ENCODE measurements at places on chromosomes 1 and 21.
A peak's percentile ranks its signal among the peaks of the same experiment; 100 is the strongest.

- DNase-seq = no peak
These were observed 63.7 kb downstream of the CLDN17 start for GRCh38 chr21:30102871-30103270.

GRCh38 chr1:235128456-235129328 lies at the start of gene TOMM20:
Gene TOMM20, minus strand, starts transcription at chr1:235128837. Its CDS starts 122 bp downstream, at chr1:235128715.
- DNase-seq = peak; percentile 96

DNA sequence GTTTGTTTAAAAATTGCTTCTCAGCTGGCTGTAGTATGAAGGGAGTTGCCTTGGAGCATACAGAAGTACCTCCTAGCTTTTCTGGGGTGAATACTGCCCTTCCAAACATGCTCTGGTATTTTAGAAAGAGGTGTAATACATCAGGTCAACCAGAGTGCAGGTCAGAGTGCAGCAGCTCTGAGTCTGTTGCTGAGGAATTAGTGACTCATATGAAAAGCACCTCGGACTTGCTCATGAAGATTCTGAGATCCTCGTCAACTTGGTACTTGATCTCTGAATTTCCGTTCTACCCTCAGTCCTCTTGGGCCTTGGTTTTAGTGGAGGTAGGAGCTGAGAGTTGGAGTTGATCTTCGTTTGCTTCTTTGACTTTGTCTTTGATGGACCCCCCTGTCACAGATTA lies 67.3 kb downstream of the NOS1AP start:
- DNase-seq = no peak

DNA sequence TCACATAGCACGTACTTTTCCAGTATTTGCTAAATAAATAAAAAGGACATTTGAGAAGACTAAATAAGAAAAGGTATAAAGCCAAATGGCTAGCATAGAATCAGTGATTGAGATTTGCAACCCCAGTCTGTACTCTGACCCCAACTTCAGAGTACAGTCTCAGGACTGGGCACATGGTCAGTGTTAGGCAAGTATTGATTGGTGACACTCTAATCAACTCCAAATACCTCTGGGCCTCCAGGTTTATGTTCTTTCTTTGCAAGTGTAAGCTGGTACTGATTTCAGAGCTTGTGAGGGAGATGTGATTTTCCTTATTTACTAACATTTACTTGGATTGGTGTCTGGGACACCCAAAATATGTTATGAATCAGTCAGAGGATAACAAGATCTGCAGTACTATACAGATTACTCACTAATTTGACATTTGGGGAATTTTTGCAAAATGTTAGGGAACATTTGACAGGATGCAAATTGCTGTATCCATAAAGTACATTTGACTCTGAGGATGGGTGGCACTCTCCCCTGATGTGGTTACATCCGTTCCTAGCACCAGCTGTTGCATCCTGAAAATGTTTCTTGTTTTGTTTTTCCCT lies 34.2 kb downstream of the LMO4 start:
- no peak for DNase-seq

GRCh38 chr1:176560681-176561080 lies 97.7 kb downstream of the PAPPA2 start:
- no peak for DNase-seq

- no peak for DNase-seq
These were observed 33.5 kb upstream of the KLF17 start for GRCh38 chr1:44084998-44085675.

DNA sequence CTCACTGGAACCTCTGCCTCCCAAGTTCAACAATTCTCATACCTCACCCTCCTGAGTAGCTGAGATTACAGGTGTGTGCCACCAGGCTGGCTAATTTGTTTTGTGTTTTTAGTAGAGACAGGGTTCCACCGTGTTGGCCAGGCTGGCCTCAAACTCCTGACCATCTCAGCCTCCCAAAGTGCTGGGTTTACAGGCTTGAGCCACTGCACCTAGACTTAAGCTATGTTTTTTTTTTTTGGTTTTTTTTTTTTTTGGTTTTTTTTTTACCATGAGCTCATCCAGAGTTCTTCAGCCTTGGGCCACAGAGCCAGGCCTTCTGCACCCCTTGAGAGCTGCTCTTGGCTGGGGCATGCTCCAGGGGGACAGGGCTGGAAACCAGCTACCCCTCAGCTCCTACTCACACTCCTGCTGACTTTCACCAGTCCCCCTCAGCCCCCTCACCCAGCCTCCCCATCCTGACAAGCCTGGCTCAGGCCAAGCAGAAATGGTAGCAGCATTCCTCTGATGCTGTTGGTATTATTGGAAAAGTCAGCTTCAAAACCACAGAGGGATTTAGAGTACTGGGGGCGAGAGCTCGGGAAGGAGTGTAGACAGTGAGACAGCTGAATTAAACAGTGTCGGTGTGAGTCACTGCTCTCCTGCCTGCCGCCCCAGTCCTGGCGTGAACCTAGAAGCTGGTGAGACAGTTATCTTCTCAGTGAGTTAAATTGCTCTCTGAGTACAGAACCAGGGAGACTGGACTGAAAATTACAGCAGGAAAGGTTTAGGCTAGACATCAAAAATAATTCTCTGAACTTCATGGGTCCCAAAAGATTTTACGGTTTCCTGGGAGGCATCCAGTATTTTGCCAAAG lies 63.7 kb downstream of the NAV1 start:
- no peak for DNase-seq

- no peak for DNase-seq
These were observed 130.1 kb upstream of the MAP1LC3C start for GRCh38 chr1:242128951-242129502.

- peak; percentile 20 for DNase-seq
These were observed 5.7 kb upstream of the CHD5 start for GRCh38 chr1:6185635-6186382.

DNA sequence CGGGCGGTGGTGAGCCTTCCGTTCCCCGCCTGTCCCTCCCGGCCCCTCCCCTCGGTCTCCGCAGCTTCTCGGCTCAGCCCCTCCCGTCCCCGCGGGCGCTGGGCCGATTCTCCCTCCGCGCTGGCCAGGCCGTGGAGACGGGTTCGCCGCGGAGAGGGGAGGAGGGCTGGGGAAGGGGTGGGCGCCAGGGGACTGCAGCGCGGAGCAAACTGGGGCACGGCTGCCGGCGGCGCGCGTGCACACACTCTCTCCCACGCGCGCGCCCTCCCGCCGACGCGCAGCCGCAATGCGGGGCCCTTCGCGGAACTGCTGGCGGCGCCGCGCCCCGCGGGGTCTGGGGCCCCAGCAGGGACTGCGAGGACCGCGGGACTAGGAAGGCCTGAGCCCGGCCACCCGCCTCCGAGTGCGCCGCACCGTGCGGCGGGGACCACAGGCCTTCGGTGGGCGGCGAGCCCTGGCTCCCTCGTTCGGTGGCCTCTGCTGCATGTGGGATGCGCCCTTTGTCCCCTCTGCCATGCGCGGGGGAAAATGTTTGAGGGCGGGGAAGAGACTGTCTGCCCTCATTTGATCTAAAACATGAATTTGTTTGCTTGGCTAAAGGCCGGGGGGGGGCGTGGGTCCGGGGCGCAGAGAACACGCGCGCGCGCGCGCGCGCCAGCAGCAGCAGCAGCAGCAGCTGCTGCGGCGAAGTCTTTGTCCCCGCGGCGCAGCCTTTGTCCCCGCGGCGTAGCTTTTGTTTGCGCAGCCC lies 90.7 kb upstream of the VAMP3 start:
- DNase-seq = peak; percentile 21

DNA sequence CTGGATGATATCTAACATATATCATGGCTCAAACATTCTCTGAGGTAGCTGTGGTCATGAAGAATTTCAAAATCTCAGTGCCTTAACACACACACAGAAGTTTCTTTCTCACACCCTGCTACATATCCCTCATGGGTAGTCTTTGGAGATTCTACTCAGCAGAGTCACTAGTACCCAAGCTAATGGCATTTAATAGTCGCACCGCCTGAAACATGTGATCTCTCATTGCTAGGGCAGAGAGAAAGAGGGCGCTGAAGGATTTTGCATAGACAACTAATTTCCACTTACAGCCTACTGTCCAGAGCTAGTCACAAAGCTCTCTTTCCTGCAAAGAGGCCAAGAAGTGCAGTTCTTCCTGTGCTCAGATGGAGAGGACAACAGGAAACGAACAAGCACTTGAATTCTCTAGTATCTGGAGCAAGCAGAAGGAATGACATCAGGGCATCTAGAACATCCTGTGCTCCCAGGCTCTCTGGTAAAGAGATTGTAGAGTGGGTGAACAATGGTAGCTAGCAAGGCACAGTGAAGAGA lies 183.4 kb upstream of the PTBP2 start:
- no peak for DNase-seq

DNA sequence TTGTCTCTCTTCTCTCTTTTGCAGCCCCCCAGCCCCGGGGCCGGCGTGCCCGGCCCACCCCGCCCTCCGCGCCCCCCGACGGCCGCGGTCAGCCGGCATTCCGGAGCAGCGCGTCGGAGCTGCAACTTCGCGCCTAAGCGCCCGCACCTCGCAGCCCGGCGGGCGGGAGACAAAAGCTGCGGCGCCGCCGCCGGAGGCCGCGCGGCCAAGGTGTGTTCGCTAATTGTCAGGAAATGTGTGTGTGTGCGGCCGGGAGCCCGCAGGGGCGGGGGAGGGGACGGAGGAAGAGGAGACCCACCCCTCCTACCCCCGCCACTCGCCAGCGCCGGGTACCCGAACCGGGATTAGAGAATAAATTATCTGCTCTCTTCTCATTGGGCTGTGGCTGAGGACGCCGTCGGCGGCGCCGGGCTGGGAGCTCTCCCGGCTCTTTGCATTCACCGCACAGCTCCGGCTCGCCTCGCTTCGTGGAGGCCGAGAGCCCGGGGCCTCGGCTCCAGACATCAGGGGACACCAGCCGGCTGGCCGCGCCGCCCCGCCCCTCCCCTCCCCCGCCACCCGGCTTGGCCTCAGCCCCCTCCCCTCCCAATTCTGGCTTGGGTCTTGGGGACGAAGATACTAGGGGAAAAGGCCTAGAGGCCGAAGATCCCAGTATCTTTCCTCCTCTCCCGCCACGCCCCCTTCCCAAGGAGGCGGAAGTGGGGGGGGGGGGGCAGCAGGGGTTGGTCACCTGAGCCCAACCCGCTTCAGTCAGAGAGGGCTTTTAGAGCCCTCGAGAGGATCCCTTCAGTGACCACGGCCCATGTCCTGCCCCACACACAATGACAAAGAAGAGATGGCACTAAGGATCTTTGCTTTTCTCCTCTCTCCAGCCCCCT lies 1.3 kb upstream of the BLACAT1 start:
- DNase-seq = no peak

DNA sequence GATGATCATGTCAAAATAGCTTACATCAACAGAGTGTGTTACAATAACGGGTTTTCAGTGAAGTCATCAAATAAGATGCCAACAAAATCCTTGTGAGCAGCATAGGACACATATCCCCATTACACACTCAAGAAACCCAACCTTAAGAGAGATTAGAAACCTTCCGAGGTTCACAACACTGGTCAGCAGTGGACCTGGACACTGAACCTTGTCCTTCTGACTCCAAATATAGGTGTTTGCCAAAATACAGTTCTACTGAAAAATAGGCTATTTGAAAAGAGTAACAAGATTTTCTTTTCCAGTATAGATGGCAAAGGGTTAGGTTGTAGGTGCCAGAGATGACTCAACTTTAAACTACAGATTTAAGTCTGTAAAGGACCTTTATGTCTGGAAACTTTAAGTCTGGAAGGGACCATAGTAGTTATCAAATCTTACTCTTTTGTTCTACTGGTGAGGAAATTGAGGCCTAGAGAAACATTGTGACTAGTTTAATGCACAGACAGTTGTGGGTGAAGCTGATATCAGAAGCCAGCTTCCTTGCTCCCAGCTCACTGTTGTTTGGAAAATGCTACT lies 811 bp upstream of the REG4 start:
- DNase-seq = no peak

GRCh38 chr1:231778009-231778719 lies 151.6 kb downstream of the DISC1 start:
- no peak for DNase-seq

- no peak for DNase-seq
These were observed 1006.9 kb upstream of the PRMT6 start for GRCh38 chr1:106049595-106049994.

DNA sequence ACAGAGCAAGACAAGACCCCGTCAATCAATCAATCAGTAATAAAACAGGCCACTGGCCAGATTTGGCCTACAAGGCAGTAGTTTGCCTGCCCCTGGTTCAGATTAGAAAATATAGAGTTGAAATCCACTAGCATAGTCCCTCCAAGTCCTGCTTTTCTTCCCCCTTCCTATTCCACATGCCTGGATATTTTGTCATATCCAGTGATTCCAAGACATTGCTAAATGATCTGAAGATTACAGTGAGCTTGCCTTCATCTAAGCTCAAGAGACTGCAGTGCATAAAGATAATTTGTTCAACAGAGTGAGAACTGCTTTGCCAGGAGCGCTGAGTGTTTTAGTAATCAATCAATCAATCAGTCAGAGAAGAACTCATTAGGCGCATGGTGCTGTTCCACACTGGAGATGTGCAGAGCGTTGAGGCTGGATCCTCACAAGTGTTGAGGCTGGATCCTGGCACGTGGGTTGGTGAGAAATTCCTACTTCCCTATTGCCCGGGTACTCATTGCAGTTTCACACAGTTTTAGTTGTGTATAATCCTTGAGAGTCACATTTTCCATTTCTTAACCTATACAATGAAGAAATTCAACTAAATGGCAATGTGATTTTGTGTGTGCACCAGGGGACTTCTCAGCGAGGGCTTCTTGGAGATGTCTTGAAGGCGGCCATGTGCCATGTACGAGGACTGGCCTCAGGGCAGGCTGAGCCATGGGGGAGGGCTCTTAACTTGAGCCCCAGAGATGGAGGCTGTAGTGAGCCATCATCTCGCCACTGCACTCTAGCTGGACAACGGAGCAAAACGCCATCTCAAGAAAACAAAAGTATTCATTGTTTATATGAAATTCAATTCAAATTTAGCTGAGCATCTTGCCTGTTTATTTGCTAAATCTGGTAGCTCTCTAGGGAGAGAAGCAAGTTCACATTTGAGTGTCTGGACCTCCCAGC lies 76.3 kb downstream of the TOMM20 start:
- no peak for DNase-seq

GRCh38 chr21:38758501-38759214 lies 47.1 kb upstream of the ETS2 start:
- no peak for DNase-seq

- no peak for DNase-seq
These were observed 16.6 kb downstream of the BCAN start for GRCh38 chr1:156658496-156658895.

DNA sequence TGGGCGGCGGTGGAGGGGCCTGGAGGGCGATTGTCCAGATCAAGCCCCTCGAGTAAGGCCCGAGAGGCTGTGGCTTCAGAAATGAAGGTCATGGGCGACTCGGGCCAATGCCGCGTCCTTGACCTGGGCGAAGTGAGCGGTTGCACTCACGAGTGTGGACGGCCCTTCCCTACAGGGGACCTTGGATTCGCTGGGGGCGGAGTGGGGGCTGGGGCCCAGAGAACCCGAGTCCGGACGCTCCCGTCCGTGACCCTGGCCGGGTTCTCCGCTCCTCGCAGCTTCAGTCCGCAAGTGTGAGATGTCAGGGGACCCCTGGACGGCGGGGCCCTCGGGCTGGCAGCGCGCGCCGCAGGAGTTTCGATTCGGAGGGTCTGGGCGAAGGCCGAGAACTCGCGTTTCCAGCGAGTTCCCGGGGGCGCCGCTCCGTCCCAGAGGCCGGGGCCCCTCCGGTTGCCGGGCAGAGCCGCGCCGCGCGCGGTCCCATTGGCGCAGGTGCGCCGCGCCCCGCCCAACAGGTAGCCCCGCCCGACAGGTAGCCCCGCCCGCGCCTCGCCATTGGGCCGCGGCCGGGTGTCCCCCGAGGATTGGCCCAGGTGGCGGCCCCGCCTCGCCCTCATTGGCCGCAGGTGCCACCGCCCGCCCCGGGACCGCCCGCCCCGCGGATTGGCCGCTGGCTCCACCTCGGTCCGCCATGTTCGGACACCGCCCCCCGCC lies at the start of gene PRKCZ:
Gene PRKCZ, plus strand, starts transcription at position 694 of the 714 bp plus-strand sequence. CDS start 220 bp downstream, outside the sequence.
- peak; percentile 93 for DNase-seq

- DNase-seq = no peak
These were observed 97.4 kb upstream of the ADGRL2 start for GRCh38 chr1:81703391-81703755.

Measured in CD4-positive, alpha-beta T cell treated with Interleukin-4 for 4 hours (primary cell).